ENCODE measurements at places on chromosomes 4 and X.

DNA sequence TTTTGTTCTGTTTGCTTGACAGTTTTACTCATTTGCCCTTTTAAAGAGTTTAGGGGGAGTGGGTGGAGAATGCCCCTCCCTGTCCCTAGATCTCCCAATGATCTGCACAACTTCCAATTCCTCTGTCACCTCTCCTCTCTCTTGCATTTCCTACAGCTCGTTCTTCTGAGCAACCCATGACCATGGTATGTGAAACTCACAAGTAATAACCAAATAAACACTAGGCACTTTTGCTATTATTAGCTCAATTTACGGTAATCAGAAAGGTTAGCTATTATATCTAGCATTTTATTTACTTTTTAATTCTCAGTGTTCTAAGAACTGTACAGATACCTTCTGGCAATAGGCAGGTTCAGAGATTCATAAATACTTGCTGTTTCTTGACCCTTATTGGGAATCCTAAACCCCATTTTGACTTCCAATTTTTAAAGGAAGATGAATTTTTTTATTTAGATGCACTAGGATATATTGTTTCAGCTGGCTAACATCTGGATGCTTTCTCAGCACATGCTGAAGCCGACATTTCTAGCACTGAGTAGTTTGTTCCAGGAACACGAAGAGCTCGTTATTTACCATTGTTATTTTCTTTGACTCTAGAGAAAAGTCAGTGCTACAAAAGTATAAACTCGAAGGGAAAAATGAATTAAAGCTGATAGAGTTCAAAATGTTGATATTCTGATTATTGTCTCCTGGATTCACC, 194.7 kb upstream of the TLL1 start:
- DNase-seq = no peak

DNA sequence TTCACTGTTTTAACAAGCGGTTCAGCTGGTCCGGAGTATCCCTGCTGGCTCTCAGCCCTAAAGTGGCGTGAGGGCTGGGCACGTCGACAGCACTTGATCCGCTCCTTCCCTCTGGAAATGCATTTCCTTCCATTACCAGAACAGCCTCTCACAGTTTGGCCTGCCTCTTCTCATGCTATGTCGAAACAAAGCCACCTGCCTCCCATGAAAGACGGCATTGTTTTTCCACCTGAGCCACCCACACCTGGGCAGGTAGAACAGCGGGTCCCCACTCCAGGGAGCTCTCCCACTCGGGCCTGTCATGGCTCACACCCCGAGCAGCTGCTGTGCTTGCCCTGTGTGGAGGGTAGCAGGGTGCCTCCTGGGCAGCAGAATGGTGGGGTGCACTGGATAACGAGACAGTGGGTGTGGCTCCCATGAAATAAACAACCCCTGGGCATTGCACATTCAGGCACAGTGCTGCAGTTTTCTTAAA, 86.2 kb downstream of the FHDC1 start:
- no peak for DNase-seq

- DNase-seq = no peak
These were observed 39.5 kb upstream of the MAP3K15 start for GRCh38 chrX:19554786-19555185.

DNA sequence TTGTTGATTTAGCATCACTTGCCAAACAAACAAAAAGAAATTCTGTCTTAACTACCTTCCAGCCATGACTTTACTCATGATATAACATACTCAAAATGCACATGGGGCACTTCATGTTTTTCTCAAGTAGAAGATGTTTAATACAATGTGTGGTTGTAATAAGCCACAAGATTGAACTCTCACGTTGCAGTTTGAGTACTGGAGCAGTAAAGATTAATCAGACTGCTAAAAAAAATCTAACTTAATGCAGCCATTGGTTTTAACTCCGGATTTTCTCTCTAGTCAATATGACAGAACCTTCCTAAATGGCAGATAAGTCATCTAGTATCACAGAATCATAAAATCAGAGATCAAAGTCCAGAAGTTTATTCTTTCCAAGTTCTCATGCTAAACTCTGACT, 117.9 kb downstream of the SH3KBP1 start:
- no peak for DNase-seq

DNA sequence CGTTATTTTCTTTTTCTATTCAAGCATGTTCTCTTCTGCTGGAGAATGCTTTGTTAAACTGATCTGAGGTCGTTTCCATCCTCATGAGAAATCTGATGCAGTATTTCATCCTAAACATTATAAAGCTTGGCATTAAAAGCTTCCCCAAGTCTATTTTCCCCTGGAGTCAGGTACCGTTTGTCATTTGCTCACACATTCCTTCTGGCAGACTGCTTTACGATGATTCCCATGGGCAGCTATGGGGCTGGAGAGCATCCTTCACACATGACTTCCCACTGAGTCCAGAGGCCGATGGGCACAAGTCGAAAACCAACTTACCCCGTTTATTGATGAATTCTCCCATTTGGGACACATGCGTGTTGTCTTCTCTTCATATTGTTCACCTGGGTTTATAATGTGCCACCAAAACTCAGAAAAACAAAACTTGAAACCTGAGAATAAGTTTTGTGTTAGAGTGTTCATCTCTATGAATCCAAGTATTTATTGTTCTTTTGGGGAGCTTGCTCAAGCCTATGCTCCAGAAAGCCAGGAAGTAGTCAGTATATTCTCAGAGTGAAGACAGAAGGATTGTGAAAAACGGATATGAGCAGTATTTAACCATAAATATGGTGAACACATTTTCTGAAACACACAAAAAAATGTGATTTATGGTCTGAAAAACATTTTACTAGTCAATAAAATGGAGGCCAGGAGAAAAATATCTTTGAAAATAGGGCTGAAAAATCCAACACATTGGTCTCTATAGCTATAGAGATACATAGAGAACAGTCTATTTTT, 298.8 kb upstream of the NOCT start:
- DNase-seq = no peak

GRCh38 chrX:64976673-64977040, 407 bp upstream of the ZC4H2 start:
- DNase-seq = no peak

GRCh38 chr4:29805916-29806480, 914.2 kb upstream of the PCDH7 start:
- no peak for DNase-seq

Data from C1 segment of cervical spinal cord (tissue), 14 donors.